Esophagus squamous epithelium (tissue), 5 donors: ENCODE measurements at places on chromosomes 4 and X.

- DNase-seq, result no peak
Observed at GRCh38 chr4:186307916-186308315, 41.9 kb downstream of the F11 start.

DNA sequence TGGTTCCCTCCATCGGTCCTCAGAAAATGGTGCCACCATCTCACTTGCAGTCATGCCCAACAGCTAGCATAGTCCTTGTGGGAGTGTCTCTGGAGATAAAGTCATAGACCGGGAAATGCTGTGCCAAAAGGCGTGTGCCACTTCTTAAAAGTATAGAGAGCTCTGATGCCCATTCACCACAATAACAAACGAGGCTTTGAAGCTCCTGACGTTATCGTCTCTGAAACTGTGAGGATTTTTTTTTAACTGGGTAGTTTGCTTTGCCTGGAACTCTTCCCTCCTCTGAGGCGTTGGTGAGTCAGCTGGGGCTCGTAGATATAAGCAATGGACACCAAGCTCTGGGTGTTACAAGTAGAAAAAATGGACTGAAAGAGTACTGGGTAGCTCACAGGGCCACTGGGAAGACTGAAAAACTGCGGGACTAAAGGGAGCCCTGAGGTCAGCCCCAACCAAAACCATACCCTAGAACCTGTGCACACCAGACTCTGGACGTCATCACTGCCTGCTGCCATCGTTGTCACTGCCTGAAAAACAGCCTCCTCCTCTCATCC lies 89.4 kb upstream of the TRIM2 start:
- DNase-seq, result no peak

DNA sequence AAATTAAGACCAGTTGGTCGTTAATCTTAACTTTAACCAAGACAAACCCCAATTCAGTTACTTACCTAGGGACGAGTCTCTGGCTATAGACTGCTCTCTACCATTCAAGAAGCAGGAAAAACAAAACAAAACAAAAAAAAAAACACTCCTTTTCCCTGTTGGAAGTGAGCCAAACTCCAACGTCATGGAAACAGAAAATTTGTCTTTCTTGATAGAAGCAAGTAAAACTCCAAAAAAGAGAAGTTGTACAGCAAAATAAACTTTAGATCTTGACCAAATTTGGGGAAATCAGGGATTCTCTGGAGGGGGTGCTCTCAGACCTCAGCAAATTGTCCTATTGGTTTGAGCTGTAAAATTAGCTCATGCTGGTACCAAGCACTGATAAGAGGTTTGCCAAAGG lies 3.7 kb downstream of the CNGA1 start:
- no peak for DNase-seq

GRCh38 chr4:48588230-48589097 lies 98.4 kb downstream of the ZAR1 start:
- no peak for DNase-seq

- DNase-seq, result no peak
Observed at GRCh38 chr4:73539386-73539785, 57.8 kb downstream of the AFM start.

GRCh38 chr4:133565379-133565778 lies 416.3 kb downstream of the PCDH10 start:
- no peak for DNase-seq

- no peak for DNase-seq
Observed at GRCh38 chrX:148376342-148376741, 124.1 kb upstream of the AFF2 start.

DNA sequence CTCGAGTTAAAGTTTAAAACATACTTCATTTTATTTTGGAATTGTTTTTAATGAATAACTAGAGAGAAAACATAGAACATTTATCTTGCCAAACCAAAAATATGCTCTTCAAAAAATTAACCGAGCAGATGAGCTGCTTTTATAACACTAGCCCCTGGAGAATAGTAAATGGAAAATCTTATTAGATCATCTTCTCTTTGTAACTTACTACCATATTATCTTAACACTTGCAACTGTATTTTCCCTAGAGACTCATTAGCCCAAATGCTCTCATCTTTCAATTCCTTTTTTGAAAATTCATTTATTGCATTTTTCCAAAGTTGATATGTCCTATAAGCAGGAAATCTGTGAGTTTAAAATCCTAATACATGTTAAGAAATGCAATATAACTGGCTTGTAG lies 143.3 kb downstream of the CAMK2D start:
- DNase-seq, result no peak

DNA sequence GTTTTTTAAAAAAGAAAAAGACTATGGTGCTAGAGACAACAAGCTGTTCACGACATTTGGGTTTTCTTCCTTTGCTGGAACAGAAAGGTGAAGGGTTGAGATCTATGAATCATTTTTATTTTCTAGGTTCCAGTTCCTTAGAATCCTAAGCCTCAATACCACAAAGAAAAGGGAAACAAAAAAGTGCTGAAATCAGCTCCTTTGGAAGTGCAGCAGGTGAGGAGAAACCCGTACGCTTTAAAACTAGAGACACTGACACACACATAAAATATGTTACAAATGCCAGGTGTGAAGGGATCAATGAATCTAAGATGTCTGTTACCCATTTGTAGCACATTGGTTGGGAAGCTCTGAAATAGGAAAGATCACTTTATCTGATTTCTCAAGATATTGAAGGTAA lies 125.2 kb downstream of the AREG start:
- no peak for DNase-seq

DNA sequence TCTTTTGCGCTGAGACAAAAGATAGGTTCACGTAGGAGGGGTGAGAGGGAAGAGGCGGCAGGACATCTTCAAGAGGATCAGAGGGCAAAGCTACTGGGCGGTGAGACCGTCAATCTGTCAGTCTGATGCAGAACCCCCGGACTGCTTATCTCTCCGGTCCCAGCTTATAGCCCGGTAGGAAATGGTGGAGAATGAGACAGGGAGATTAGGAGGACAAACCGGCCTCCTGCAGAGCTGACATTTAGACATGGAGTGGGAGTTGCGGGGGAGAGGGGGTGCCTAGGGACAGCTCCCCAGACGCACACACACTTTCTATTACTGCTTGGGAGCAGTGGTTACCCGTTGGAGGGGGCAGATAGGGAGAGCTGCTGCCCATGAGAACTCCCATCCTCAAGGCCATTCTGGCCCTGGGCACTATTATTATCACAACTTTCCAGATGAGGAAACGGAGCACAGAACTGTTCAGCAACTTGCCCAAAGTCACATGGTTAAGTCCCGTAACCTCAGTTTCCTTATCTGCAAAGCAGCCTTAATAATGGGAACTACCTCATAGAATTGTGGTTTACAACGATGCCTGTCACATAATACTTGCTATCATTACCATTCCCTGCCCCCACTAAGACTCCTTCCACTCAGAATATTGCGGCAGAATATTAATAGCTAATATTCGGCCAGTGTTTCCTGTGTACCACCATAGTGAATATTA lies 1.1 kb upstream of the HDAC6 start:
- DNase-seq, result no peak

GRCh38 chr4:28709891-28710290 lies 1849.2 kb downstream of the STIM2 start:
- DNase-seq, result no peak

- no peak for DNase-seq
Observed at GRCh38 chr4:164313853-164314252, 440.1 kb upstream of the SMIM31 start.

GRCh38 chr4:88531549-88531948 lies 8.0 kb upstream of the PYURF start:
- no peak for DNase-seq

GRCh38 chr4:79514621-79515329 lies 106.7 kb upstream of the GK2 start:
- no peak for DNase-seq

GRCh38 chr4:11312389-11312788 lies 116.3 kb downstream of the HS3ST1 start:
- no peak for DNase-seq

DNA sequence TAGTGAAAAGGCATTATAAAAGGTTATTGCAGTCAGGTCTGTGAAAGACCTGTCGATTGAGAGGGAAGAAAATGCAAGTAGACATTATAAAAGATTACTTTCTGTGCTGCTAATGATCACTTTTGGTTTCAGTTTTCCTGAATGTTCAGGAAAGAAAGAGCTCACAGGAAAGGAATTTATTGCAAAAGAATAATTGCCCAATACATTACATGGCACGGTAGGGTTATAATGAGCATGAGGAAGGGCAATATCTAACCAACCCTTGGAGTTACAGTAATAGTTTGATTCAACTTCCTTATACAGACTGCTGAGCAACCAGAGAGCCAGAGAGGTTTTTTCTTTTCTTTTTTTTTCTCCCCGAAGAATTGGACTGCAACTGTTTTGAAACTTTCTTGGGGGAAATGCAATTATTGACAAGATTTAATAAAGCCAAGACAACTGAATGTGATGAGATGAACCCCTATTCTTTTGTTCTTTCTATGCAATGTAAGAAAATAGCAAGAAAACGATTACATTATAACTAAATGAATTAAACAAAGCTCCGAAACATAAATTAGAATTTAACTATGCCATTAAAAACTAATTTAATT lies 247.0 kb downstream of the C4orf33 start:
- DNase-seq, result no peak

GRCh38 chr4:86569103-86569870 lies 24.8 kb upstream of the PTPN13 start:
- no peak for DNase-seq

- no peak for DNase-seq
Observed at GRCh38 chr4:103158760-103159159, 39.4 kb downstream of the CENPE start.

GRCh38 chr4:73477176-73477575 lies 4.4 kb upstream of the AFM start:
- DNase-seq, result no peak

- DNase-seq, result no peak
Observed at GRCh38 chrX:115400960-115401359, 111.4 kb downstream of the LUZP4 start.

- no peak for DNase-seq
Observed at GRCh38 chr4:37858112-37858511, 31.6 kb downstream of the PGM2 start.

DNA sequence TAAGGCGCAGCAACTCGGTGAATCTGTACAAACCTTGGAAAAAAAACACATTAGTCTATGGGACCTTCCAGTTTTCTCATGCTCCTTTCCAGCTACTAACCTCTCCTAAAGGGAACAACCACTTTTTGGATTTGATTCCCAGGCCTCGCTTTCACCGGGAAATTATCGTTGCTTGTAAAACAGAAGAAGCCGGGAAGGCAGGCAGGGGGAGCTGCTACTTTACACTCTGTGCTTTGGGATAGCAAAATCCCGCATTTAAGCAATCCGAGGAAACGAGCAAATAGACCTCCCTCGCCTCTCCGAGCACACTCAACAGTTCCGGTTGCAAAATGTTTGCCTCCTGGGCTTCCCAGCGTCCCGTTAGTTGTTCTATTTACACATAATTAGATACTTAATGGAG lies 1.2 kb downstream of the CD38 start:
- no peak for DNase-seq
